ENCODE measurements at places on chromosomes 4 and X. TPM values are rescaled to one million over a fixed set of nuclear protein-coding genes. Genes with fewer than 3 reads are reported as not detected.

DNA sequence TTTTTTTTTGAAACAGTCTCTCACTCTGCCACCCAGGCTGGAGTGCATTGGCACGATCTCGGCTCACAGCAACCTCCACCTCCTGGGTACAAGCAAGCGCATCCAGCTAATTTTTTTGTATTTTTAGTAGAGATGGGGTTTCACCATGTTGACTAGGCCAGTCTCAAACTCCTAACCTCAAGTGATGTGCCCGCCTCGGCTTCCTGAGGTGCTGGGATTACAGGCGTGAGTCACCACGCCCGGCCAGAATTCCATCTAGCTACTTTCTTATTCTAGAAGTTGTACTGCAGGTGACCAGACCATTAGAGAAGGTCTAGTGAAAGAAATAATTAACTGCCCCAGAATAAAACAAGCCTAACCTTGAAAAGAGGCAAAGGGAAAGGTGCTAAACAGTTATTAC lies 2.3 kb downstream of the LRBA start:
- H3K27ac ChIP-seq = no peak overlapping the region
- H3K4me3 ChIP-seq = peak overlapping the region; percentile 98
- no peaks in the 10 kb centered on the region for H3K36me3 ChIP-seq
- peak; percentile 19 for DNase-seq
- H3K27me3 ChIP-seq = no peaks in the 10 kb centered on the region

Gene PDCL2
- total RNA-seq = not detected

DNA sequence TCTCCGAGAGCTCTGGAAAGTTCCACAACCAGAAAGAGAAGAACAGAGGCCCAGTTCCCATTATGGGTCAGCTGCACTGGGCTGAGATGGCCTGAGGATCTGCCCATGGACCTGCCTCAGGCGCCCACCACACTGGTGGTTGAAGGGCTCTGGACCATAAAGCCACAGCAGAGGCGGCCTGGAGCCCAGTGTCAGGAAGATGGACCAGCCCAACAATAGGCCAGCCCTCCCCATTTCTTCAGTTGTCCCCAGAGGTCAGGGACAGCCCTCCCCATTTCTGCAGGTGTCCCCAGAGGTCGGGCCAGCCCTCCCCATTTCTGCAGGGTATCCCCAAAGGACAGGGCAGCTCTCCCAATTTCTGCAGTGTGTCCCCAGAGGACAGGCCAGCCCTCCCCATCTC lies 37.2 kb upstream of the C4orf50 start:
- no peaks in the 10 kb centered on the region for H3K27me3 ChIP-seq
- no peak overlapping the region for H3K4me3 ChIP-seq
- DNase-seq = no peak
- no peaks in the 10 kb centered on the region for H3K36me3 ChIP-seq

DNA sequence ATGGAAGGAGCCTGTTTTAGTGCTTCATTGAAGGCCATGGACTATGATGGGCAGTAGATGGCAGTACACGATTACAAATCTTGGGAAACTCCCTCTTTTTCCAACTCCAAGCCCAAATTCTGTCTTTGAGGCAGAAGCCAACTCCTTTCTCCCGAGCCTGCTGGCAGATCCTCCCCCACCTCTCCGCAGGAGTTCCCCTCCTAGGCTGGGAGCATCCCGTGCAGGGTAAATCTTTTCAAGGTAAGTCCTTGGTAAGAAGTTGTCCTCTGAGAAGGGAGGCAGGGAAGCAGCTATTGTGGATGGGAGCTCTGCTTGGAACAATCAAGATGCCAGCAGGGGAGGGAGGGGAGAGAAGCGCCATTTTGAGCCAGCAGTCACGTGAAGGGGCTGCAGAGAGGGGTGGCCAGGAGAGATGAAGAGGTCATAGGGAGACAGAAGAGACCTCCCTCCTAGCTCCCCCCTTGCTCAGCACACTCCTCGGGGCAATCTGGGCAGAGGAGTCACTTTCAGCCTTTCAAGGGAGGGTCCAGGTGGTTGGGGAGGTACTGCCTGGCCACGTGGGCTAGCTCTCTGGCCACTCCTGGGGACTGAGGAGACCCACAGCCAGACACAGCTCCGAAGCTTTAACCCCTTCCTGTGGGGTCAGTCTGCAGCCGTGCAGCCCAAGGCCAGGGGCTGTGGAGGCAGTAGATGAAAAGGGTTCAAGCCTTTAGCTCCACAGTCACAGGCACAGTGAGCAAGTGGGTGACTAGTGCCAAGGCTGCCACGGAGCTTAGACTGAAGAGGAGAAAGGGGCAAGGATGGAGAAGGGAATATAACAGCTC lies 9.6 kb downstream of the CC2D2A start:
- peak; percentile 39 for DNase-seq
- no peaks in the 10 kb centered on the region for H3K36me3 ChIP-seq
- H3K4me1 ChIP-seq = no peaks in the 10 kb centered on the region
- H3K27me3 ChIP-seq = no peaks in the 10 kb centered on the region

Gene BLTP1
- total RNA-seq = 53.6 TPM

- DNase-seq = peak; percentile 44
- no peaks in the 10 kb centered on the region for H3K36me3 ChIP-seq
- no peaks in the 10 kb centered on the region for H3K27me3 ChIP-seq
- no peak overlapping the region for H3K27ac ChIP-seq
- H3K4me1 ChIP-seq = no peaks in the 10 kb centered on the region
Observed at GRCh38 chr4:184983672-184984356, 34.5 kb upstream of the HELT start.

Gene MAGED1
- total RNA-seq = 273 TPM

DNA sequence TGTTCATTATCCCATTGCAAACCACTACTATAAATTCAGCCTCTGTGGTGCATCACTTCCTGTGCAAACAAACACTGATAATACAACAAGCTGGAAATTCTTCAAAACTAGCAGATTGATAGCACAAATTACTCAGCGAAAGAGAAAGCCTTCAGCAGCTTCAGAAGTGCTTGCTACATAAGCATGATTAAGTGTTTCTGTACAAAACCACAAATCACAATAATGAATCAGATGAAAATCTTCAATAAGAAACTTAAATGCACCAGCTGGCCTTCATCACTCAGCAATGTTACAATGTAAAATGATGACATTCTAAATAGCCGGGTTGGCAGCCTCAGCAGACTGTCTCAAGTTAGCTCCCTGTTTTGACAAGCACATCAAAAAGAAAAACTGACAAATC lies 262.2 kb downstream of the SPOCK3 start:
- no peaks in the 10 kb centered on the region for H3K36me3 ChIP-seq
- DNase-seq = no peak
- H3K4me1 ChIP-seq = no peaks in the 10 kb centered on the region

GRCh38 chr4:155546451-155546850 lies 120.2 kb upstream of the GUCY1A1 start:
- H3K36me3 ChIP-seq = no peaks in the 10 kb centered on the region
- H3K27ac ChIP-seq = no peak overlapping the region

All from prostate gland (tissue), 2 donors.